Endothelial cell (in vitro differentiated cells): ENCODE measurements at places on chromosomes 12 and 14. TPM values are rescaled to one million over a fixed set of nuclear protein-coding genes. Genes with fewer than 3 reads are reported as not detected.
A peak's percentile ranks its signal among the peaks of the same experiment; 100 is the strongest.

DNA sequence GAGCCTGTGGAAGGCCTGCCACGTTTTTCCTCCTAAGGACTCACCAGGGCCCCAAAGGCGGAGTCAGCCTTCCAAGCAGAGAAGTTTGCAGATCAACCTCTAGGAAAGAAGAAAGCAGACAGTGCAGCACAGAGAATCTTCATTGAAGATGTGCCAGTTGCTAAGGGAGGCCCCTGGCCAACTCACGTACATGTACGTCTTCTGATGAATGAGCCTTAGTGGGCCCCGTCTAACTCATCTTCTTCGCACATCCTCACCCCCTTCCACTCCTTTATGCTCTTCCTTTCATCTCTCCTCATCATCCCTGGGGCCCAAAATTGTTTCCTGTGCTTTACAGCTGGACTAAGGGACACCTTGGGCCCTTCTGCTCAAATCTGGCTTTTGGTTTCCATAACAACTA lies 703.0 kb upstream of the TBX3 start:
- no peak for DNase-seq

DNA sequence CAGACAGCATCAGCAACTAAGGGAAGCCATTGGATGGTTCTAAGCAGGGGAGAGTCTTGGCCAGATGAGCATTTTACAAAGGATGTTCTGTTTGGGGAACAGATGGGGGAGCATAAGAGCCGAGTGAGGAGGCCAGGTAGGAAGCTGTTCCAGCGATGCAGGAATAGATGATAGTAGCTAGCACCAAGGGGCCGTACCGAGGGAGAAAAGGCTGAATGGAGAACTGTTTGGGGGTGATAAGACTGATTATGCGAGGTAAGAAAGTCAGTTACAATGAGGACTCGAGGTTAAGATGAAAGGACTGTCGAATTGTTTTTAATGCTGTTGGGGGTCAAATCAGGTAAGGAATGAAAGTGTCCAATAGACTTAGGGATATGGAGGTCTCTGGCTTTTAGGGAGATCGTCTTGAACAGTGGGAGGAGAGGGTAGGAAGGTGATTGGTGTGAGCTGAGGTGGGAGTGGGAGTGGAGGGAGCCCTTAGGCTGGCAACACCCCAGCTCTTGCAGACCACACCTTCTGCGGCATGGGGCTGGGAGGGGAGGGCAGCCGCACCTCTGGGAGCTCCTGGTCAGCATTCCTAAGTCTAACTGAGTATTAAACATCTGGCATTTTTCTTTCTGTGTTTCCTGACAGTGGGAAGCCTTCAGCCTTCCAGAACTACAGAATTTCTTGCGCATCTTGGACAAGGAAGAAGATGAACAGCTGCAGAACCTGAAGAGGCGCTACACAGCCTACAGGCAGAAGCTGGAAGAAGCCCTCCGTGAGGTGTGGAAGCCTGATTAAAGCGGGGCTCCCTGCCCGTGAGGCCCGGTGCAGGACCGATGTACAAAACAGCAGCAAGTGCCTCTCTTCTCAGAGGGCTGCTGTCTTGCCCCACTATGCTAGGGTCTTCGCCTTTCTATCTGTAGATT lies 64.8 kb downstream of the GNS start:
- no peak for DNase-seq

C12orf50 gene
- not detected for total RNA-seq

- no peak for DNase-seq
Observed at GRCh38 chr14:92770484-92770883, 22.1 kb upstream of the LGMN start.

- DNase-seq = no peak
Observed at GRCh38 chr14:35578135-35578534, 44.2 kb downstream of the INSM2 start.

LTBR gene
- total RNA-seq = 40.3 TPM

ALG10B gene
- total RNA-seq = 0.44 TPM

DNA sequence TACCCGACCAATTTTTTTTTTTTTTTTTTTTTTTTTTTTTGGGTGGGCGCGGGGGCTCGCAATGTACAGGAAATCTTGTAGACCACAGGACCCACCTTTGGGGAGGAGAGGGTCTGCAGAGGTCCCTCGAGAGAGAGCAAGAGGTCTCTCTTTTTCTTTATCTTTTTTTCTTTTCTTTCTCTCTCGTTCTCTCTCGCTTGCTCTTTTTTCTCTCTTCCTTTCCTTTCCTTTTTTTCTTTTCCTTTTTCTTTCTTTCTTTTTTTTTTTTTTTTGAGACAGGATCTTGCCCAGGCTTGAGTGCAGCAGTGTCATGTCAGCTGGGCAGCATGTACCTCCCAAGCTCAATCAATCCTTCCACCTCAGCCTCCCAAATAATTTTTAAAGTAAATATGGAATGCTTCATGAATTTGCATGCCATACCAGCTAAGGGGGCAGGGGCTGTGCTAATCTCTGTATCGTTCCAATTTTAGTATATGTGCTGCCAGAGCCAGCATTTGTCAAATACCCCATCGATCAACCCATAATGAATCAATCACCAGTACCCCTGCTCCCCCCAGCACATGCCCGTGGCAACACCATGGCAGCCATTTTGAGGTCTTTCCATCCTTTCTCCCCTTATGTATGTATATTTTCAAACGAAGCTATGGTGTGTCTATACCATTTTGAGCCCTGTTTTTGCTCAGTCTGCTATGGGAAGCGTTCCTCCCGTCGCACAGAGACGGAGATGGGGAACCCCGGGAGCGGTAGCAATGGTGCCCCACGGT lies 9.3 kb downstream of the PAPLN start:
- DNase-seq = no peak

SIX1 gene
- total RNA-seq = 0.41 TPM

GRCh38 chr12:117067016-117067415 lies 32.2 kb downstream of the TESC start:
- DNase-seq = no peak

- DNase-seq = no peak
Observed at GRCh38 chr12:26627335-26627734, 205.7 kb downstream of the ITPR2 start.

DNA sequence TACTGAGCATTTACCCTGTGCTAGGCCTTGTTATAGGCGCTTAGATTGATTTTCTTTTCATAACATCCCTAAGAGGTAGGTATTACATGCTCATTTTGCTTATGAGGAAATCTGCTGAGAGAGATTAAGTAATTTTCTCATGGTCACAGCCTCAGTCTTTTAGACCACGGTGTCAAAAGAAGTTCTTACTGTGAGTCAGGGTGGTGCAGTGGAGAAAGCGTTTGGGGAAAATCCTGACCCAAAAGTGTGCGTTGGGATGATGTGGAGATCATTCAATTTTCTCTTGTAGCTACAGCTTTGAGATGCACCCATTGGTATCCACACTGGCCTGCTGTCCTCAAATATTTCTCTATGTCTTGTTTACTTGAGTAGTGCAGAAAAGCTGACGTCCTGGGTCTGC lies 8.2 kb downstream of the ANG start:
- DNase-seq = no peak

DNA sequence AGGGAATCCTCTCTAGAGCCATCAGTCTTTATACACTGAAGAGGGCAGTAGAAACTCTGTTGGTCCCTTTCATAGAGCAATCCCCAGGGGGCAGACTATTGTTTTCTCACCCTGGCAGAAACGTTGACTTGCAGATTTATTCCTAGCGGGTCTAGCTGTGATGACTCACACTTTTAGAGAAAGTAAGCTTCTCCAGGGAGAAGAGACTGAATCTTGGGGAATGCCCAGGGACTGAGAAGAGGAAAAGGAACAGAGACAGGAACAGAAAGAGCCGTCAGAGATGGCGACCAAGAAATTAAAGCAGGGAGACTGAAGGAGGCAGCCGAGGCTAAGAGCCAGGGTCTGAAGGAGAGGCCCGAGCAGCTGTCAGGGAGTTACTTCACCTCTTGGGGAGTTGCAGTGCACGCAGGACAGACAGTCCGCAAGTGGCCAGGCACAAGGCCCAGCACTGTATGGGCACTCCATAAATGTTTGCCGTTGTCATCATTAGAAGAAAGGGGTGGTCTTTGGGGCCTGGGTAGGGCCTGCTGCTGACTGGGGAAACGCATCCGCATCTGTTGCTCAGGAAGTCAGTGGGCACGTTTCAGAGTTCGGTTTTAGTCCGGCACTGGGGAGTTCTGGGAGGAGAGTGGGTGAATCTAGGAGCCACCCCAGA lies 13.0 kb downstream of the PLEKHG6 start:
- DNase-seq = peak; percentile 57

PTPN6 gene
- 22.1 TPM for total RNA-seq

VRTN gene
- total RNA-seq = 4.3 TPM

MGP gene
- 0.26 TPM for total RNA-seq

MYF6 gene
- 0.31 TPM for total RNA-seq

DNA sequence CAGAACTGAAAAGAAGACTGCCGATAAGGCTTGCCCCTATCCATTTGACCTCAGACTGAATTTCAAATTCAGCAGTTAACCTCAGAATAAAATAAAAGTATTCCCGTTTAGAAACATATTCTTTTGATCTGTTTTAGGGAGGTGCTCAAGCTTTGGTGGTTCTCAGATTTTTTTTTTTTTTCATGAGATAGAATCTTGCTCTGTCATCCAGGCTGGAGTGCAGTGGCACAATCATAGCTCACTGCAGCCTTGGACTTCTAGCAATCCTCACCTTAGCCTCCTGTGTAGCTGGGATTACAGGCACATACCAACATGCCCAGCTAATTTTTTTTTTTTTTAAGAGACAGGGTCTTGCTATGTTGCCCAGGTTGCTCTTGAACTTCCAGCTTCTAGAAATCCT lies 15.5 kb downstream of the AEBP2 start:
- no peak for DNase-seq

- no peak for DNase-seq
Observed at GRCh38 chr12:131507881-131508280, 203.0 kb upstream of the SFSWAP start.

- DNase-seq = peak; percentile 58
Observed at GRCh38 chr12:94149119-94149780, 873 bp downstream of the PLXNC1 start.

ETFBKMT gene
- 3.6 TPM for total RNA-seq

GRCh38 chr12:6326316-6327228 lies 15.3 kb downstream of the TNFRSF1A start:
- peak; percentile 51 for DNase-seq

SLC24A4 gene
- total RNA-seq = 1.1 TPM

- DNase-seq = no peak
Observed at GRCh38 chr12:98262902-98263301, 252.5 kb upstream of the TMPO start.

- no peak for DNase-seq
Observed at GRCh38 chr12:70052931-70053497, 190.2 kb upstream of the CNOT2 start.

NEUROD4 gene
- not detected for total RNA-seq

DNA sequence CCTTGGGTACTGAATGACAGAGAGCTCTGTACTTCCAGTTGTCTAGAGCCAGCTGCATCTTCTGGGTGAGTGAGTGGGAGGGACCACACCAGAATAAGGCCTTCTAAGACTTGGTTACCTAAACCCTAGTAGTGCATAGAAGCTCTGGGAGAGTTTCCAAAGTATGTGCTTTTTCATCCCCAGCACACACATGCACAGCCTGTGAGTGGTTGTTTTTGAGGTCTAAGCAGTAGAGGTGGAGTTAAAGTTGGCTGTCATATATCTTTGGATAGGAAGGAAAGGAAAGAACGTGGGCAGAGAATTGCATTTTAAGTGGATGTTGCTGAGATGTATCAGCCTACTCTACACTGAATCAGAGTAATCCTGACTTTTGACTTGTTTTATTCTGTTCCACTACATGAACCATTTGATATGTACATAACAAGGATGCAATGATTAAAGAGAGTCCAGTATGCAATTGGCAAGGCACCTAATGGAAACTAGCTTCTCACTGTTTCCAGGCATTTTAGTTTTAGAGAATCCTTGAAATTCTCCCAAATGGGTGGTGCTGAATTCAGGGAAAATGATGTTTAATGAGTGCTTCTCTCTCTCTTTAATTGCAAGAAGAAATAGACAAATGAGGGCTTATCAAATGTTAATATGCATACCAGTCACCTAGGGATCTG lies 51.8 kb upstream of the PRICKLE1 start:
- DNase-seq = no peak

- DNase-seq = no peak
Observed at GRCh38 chr12:85672436-85672835, 163.8 kb downstream of the RASSF9 start.

DNA sequence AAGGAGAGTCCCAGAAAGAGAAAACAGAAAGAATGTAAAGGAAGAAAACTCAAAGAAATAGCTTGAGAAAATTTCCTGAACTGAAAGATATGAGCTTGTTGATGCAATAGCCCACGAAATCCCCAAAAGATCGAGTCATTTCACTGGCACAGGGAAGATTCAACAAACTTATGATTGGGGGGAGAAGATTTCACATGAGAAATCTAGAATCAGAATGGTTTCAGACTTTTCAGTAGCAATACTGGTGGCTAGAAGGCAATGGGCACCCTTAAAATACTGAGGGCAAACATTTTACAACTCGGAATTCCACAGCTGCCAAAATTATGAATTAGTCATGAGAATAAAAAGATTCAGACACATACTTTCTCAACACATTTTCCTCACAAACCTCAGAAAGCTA lies 8.9 kb upstream of the KRT7 start:
- DNase-seq = no peak

STAC3 gene
- total RNA-seq = 3.3 TPM

NCKAP5L gene
- 70.9 TPM for total RNA-seq

- no peak for DNase-seq
Observed at GRCh38 chr14:91931478-91932088, 15.9 kb downstream of the FBLN5 start.

- DNase-seq = no peak
Observed at GRCh38 chr12:10119066-10119465, 10.9 kb downstream of the CLEC7A start.

COA8 gene
- 45.2 TPM for total RNA-seq
